ENCODE measurements at places on chromosomes 3 and 15.

DNA sequence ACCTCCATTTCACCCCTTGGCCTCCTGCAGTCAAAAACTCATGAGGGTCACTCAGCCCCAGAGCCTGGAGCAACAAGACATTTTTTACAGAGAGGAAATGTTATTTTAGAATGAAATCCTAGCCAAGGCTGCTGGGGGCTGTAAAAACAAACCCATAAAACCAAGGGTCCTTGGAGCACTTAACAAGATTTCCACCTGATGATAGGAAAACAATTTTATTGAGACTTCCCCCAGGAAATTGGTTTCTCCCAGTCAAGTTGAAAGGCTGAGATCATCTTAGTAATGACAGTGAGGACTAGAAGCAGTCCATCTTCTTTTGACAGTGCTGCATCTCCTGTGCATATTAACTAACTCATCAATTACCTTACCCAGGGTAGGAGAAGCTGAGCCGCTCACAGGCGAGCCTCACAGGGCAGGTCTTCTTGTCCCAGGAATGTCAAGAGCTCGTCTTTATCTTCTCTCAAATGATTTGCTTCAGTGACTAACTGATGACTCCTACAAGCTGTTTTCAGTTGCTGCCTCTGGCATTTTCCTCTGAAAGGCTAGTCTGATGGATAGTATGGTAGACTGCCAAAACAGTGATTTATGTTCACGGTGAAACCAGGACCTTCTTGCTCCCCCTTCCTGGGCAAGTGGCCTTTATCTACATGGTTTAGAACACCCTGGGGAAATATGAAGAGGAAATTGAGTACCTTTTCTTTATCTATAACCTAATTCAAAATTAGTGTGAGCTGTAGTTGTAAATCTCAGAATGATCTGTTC, 34.6 kb upstream of the AEN start:
- DNase-seq = no peak

DNA sequence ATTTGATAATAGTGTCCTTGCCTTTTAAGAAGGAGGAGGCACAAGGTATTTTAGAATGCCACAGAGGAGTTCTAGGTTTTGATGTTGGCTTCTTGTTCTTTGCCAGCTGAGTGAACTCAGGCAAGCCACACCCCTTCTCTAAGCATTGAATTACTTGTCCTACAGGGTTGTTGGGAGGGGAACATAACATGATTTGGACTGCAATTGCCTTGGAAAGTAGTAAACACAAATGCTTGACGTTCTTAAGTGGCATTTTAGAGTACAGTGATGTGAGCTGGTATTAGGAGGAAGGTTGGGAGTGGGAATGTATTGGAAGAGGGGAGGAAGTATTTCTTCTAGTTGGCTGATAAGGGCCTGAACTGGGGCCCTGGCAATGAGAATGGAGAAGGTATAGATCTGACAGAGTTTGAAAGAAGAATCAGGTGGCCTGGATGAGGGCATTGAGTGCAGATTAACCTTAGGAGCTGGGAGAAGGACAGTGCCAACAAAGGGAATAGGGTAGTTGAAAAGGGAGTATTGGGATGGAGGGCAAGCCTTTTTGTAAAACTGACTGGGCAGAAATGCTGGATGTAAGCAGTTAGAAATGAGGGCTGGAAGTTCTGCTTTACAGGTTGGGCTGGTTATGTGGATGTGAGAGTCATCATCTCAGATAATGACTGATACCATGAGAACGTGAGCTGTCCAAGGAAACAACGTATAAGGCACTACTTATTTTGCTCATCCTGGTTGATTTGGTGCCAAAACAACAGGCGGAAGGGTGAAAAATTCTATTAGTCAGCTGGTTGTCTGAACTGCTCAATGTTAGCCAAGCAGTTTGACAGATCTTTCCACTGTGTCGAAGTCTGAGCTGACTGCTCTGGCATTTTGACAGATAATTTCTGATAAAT, 16.7 kb downstream of the KAT2B start:
- peak; percentile 43 for DNase-seq

DNA sequence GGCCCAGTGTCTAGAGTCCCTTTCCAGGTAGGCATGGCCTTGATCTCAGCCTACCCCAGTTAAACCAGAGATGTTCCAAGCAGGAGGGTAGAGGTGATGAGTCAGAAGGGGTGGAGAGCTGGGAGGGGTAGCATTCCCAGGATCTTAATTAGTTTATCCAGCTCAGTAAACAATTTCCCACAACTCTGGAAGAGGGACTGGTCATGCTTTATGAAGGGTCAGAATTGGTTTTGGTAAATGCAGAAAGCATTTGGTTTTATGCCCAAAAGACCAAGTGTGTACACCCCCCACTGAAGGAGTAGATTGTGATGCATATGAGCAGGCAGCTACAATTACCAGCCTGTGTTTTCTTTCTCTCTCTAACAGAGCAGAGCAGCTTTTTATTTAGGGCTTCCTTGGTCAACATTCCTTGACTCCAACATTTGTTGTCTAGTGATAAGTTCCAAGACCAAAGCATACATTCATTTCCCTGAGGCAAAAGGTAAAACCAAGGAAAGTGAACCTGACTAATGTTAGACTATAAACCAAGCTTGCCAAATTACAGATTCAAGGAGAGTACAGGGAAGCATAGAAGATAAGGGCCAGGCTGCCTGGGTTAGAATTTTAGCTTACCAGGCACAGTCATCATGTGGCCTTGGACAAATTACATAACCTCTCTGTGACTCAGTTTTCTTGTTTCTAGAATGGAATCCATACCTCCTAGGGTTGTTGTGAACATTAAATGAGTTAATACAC, 17.6 kb downstream of the EXOSC7 start:
- DNase-seq = no peak

- DNase-seq = peak; percentile 60
Observed at GRCh38 chr15:31197497-31198414, 96.2 kb upstream of the TRPM1 start.

DNA sequence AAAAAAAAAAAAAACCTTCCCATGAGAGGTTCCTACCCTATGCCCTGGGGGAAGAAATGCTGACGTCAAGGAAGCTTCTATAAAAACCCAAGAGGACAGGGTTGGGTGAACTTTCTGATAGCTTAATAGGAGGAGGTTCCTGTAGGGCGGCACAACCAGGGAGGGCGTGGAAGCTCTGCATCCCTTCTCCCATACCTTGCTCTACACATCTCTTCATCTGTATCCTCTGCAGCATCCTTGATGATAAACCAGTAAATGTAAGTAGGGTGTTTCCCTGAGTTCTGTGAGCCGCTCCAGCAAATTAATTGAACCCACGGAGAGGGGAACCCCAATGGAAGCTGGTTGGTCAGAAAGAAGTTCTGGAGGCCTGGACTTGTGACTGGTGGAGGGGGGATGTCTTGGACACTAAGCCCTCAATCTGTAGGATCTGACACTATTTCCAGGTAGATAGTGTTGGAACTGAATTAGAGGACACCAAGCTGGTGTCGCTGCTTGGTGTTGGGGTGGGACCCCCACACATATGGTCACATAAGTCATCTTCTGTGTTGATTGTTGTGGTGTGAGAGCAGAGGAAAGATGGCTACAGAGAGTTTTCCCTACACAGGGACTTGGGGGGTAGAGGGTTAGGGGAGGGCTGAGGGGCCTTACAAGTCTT, 91.5 kb downstream of the ST6GAL1 start:
- DNase-seq = peak; percentile 74

- no peak for DNase-seq
Observed at GRCh38 chr3:13280811-13281506, 139.2 kb downstream of the NUP210 start.

- DNase-seq = no peak
Observed at GRCh38 chr3:55014906-55015305, 87.0 kb upstream of the LRTM1 start.

- DNase-seq = no peak
Observed at GRCh38 chr3:123799544-123800361, 84.4 kb downstream of the MYLK start.

DNA sequence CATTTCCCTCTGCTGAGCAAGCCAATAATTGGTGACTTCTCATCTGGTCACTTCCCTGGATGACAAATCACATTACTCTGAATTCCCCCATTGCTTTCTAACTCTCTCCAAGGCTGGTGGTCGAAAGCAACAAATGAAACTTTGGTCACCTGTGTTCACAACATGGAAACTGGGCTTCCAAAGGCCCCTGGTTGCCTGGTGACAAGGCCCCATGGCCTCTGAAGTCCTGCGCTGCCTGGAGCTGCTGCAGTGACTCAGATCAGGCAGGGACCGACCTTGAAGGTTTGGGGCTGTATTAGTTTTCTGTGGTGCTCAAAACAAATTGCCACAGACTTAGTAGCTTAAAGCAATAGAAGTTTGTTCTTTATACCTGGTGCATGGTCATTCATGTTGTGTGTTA, 345.3 kb downstream of the WDR72 start:
- no peak for DNase-seq

- no peak for DNase-seq
Observed at GRCh38 chr3:71130471-71131374, 452.8 kb downstream of the FOXP1 start.

DNA sequence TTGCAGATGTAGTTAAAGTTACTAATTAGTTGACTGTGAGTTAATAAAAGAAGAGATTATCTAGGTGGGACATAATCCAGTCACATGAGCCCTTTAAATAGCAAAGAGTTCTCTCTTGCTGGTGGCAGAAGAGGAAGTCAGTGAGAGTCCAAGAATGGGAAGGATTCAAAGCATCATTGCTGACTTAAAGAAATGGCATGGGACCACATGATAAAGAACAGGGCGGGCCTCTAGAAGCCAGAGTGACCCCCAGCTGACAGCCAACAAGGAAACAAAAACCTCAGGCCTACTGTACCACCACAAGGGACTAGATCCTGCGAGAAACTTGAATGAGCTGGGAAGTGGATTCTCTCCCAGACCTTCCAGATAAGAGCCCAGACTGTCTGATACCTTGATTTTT, 447.2 kb upstream of the CCDC54 start:
- no peak for DNase-seq

All from GM06990 (cell line).